ENCODE measurements at places on chromosomes 5 and 9. TPM values are rescaled to one million over a fixed set of nuclear protein-coding genes. Genes with fewer than 3 reads are reported as not detected.

DNA sequence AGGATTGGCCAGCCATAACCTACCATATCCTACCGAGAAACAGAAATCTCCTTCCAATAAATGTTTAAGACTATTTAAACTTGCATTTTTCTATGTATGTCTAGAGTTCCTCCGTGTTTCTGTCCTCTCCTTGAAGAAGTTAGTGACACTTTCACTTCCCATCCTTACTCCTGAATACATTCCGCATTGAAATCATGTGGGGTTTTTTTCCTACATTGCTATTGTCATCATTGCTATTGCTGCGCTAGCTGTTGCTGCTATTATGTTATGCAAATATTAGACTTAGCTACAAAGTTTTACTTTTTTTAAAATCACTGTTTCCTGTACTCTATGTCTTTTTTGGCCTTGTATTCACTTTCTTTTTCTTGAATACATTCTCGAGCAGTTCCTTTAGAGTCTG, 83.3 kb upstream of the NEK6 start:
- H3K4me1 ChIP-seq, result peaks cover 22% of the 10 kb centered on the region
- DNase-seq, result peak; percentile 8
- peaks cover 11% of the 10 kb centered on the region for H3K27me3 ChIP-seq

DNA sequence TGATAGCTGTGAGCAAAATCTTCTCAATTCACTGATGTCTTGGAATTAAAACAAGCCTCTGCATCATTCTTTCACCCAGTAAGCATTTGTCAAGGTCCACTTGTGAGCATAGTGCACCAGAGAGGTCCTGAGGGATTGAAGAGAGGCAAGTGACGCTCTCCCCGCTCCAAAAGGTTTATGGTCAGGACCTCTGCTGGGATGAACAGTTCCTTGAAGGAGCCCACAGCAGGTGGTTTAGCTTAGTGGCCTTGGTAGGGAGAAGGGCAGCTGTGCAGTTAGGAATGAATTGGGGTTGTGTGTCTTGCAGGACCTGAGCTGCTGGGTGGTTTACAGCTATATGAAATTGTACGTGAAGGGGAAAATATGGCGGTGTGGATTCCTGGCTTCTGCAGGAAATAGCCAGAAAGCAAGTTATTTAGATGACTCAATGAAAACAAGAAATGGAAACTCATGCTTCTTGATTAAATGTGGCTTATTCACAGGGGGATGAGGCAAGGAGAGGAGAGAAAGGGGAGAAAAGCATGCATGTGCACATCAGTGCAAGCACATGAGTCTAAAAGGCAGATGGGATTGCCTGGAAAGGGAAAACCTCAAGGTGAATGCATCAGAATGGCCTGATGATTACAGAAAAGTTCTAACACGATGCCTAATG, 42.0 kb downstream of the SUB1 start:
- H3K4me1 ChIP-seq, result no peaks in the 10 kb centered on the region
- no peaks in the 10 kb centered on the region for H3K27me3 ChIP-seq
- no peaks in the 10 kb centered on the region for H3K36me3 ChIP-seq
- no peak overlapping the region for H3K4me3 ChIP-seq
- no peak overlapping the region for H3K27ac ChIP-seq

The NDUFA8 gene
- total RNA-seq, result 50.4 TPM

- no peak overlapping the region for H3K4me3 ChIP-seq
- no peak for DNase-seq
- H3K27ac ChIP-seq, result no peak overlapping the region
- H3K27me3 ChIP-seq, result no peaks in the 10 kb centered on the region
These were observed 560.5 kb upstream of the ADAMTS16 start for GRCh38 chr5:4579679-4580078.

The PTBP3 gene
- total RNA-seq, result 94.7 TPM

- no peaks in the 10 kb centered on the region for H3K36me3 ChIP-seq
- H3K4me3 ChIP-seq, result no peak overlapping the region
- no peaks in the 10 kb centered on the region for H3K4me1 ChIP-seq
- peaks cover 9% of the 10 kb centered on the region for H3K27me3 ChIP-seq
These were observed 32.7 kb upstream of the ISOC1 start for GRCh38 chr5:129061849-129062248.

GRCh38 chr5:91277093-91277626, 106.0 kb downstream of the ARRDC3 start:
- peaks cover 3% of the 10 kb centered on the region for H3K27me3 ChIP-seq
- peaks cover 4% of the 10 kb centered on the region for H3K36me3 ChIP-seq

The PGM5 gene
- not detected for total RNA-seq

DNA sequence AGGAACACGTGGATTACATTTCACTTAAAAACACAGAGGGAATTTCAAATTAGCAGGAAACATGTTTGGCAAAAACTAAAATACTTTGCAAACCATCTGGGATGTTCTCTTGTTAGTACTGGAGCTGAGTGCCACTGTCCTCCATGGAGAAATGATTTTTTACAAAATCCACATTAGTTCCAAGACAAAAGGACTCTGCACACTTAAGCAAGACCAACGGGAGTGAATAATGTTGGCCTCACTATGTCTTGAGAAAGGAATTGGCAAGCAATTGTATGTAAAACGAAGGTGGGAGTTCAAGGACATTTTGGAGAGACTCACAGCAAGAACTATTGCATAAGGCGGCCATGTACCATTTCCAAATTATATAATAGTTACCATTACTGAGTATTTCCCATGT, 547.5 kb downstream of the EBF1 start:
- no peak for DNase-seq
- H3K4me1 ChIP-seq, result peaks cover 5% of the 10 kb centered on the region
- no peak overlapping the region for H3K27ac ChIP-seq
- no peaks in the 10 kb centered on the region for H3K36me3 ChIP-seq
- no peak overlapping the region for H3K4me3 ChIP-seq

The TEX10 gene
- 31.3 TPM for total RNA-seq

DNA sequence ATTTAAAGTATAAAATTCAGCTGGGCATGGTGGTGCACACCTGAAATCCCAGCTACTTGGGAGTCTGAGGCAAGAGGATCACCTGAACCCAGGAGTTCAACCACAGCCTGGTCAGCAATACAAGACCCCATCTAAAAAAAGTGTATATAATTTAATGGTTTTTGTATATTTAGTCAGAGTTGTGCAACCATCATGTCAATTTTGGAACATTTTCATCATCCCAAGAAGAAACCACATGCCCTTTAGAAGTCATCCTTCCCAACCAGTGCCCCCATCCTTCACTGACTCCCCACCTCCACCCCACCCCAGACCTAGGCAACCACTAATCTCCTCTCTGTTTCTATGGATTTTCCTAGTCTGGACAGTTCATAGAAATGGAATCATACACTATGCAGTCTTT, 18.8 kb upstream of the TEK start:
- H3K4me3 ChIP-seq, result no peak overlapping the region
- H3K27ac ChIP-seq, result no peak overlapping the region
- H3K36me3 ChIP-seq, result no peaks in the 10 kb centered on the region
- peaks cover 5% of the 10 kb centered on the region for H3K27me3 ChIP-seq
- DNase-seq, result no peak

The PLPP7 gene
- not detected for total RNA-seq

GRCh38 chr5:22470408-22470807, 382.7 kb downstream of the CDH12 start:
- H3K27ac ChIP-seq, result no peak overlapping the region
- H3K36me3 ChIP-seq, result no peaks in the 10 kb centered on the region
- H3K4me3 ChIP-seq, result no peak overlapping the region
- no peaks in the 10 kb centered on the region for H3K27me3 ChIP-seq

GRCh38 chr5:133933670-133934295, 34.6 kb downstream of the C5orf15 start:
- H3K4me3 ChIP-seq, result no peak overlapping the region
- H3K36me3 ChIP-seq, result no peaks in the 10 kb centered on the region
- peak overlapping the region; percentile 83 for H3K27ac ChIP-seq
- no peaks in the 10 kb centered on the region for H3K27me3 ChIP-seq

DNA sequence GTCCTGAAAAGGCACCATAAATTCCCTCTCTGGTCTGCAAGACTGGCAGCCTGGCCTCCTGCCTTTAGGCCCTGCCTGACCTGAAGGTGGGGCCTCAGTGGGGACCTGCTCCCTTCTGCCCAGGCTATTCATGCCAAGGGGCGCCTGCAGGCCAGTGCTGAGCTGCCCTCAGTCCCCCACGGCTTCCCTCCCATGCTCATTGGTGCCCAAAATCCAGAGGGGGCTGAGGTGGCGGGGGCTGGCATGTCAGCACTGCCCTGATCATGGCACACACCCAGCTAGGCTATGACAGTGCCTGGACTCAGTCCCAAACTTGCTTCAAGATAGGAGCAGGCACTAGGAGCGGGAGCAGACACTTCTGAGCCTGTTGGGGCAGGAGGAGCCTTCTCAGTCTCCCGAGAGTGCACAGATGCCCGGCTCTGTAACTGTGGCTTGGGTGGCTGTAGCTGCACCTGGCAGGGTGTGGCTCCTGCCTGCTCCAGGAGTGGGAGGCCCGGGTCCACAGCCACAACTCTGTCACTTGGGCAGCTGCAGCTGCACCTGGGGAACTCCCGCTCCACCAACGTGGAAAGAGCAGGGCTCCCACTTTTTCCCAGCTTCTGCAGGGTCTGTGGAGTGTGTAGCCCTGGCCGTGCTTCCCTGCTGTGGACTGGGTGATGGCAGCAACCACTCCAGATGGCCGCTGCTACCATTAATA, 49.0 kb downstream of the NDUFAF2 start:
- no peaks in the 10 kb centered on the region for H3K27me3 ChIP-seq
- no peaks in the 10 kb centered on the region for H3K4me1 ChIP-seq
- no peak overlapping the region for H3K27ac ChIP-seq
- H3K36me3 ChIP-seq, result peaks cover 6% of the 10 kb centered on the region
- DNase-seq, result no peak

- DNase-seq, result no peak
- peaks cover 14% of the 10 kb centered on the region for H3K27me3 ChIP-seq
- no peaks in the 10 kb centered on the region for H3K4me1 ChIP-seq
These were observed 201.1 kb upstream of the KLF9 start for GRCh38 chr9:70615464-70616138.

The ZFR gene
- total RNA-seq, result 70.4 TPM

DNA sequence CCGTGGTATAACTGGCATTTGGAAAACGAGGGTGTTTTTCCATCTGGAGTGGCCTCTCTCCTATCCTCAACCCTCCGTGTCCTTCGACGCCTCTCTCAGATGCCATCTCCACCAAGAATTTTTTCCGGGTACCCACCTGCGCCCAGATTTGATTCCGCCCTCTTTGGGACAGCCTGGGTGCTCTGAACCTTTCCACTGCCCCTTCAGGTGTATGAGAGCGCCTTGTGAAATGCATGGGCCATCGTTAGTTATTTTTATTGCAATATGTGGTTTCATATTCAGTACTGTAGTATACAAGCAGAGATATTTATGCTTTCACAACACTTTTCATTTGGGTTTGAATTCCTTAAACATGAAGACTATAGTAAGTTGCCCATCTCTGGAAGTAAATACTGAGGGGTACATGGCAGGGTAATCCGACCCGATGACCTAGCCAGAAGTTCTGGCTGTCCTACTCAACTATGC, 78.2 kb upstream of the IFNE start:
- peak overlapping the region; percentile 85 for H3K4me3 ChIP-seq
- no peaks in the 10 kb centered on the region for H3K36me3 ChIP-seq

The CCNB1 gene
- 122 TPM for total RNA-seq

DNA sequence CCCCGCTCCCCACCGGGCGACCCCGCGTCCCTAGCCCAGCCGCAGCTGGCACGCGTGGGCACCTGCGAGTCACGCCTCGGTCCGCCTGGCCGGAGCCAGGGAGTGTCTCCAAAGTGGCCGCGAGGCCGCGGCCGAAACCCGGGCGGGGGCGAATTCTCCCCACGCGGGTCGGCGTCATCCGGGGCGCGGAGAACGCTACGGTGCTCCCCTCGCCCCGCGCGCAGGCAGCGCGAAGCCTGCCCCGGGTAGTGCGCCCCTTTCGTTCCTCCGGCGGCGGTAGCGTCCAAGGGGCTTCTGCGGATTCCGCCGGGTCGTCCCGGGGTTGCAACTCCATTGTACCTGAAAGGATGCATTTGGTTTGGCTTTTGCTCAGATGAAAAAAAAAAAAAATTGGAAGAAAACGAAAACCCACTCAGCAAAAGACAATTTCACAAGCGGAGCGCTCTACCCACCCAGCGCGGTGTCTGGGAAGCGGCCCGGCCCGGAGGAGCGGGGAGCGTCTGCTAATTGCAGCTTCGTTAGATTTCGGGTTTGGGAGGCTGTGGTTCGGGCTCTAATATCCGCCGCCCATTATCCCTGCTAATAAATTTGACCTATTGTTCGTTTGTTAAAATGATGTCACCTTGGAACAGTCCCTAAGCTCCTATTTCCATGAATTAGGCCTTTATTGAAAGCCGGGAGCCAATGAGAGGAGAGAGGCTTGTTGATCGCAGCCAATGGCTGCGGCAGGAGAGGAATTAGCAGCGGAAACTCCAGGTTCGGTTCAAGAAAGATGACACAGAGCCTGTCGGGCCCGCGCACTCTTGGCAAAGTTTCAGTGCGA, at the start of gene TLX3:
Gene TLX3 (plus strand): TSS at position 796 of the 823 bp plus-strand sequence. CDS start 118 bp downstream, outside the sequence.
- peaks cover 6% of the 10 kb centered on the region for H3K36me3 ChIP-seq
- no peak for DNase-seq
- H3K4me3 ChIP-seq, result no peak within 1 kb of the TSS
- peaks cover 8% of the 10 kb centered on the region for H3K4me1 ChIP-seq

DNA sequence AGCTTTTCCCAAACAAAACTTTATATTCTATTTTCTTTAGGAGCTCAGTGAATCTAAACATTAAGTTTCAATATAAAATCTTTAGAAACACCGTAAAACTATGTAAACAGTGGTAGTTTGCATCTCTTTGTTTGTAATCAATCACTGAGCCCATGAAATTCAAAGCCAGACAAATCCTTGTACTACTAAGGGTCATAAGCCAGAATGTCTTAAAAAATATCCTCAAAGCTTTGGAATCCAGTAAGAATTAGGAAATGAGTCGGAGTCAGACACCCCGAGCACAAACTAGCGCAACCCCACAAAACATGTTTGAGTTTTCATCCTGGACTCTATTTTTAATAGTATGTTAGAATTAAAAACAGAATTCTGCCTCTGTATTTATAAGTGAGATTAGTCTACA, 153.8 kb downstream of the HSPA4 start:
- H3K36me3 ChIP-seq, result no peaks in the 10 kb centered on the region
- H3K4me1 ChIP-seq, result no peaks in the 10 kb centered on the region
- H3K4me3 ChIP-seq, result no peak overlapping the region
- peaks cover 28% of the 10 kb centered on the region for H3K27me3 ChIP-seq
- DNase-seq, result no peak
- H3K27ac ChIP-seq, result no peak overlapping the region

The PDE6A gene
- not detected for total RNA-seq

- no peaks in the 10 kb centered on the region for H3K36me3 ChIP-seq
- peaks cover 32% of the 10 kb centered on the region for H3K27me3 ChIP-seq
- no peaks in the 10 kb centered on the region for H3K4me1 ChIP-seq
- no peak overlapping the region for H3K27ac ChIP-seq
- no peak overlapping the region for H3K4me3 ChIP-seq
These were observed 80.0 kb downstream of the SV2C start for GRCh38 chr5:76163111-76163628.

DNA sequence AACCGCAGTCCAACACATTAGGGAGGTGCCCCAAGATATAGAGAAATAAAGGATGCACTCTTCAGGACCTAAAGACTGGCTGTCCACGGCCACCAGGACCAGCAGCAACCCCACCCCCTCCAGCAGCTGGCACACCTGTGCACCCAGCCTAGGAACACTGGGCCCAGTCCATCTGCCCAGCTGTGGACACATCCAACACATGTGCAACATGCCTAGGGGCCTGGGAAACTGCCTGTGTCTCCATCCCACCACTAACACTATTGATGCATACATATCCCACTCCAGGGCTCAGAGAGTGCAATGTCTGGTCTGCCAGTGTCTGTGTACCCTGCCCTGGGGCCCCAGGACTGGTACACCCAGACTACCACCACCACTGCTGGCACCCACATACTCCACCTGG, 1781.3 kb downstream of the MAT2B start:
- no peaks in the 10 kb centered on the region for H3K36me3 ChIP-seq
- H3K27me3 ChIP-seq, result no peaks in the 10 kb centered on the region
- no peak for DNase-seq
- no peaks in the 10 kb centered on the region for H3K4me1 ChIP-seq
- no peak overlapping the region for H3K4me3 ChIP-seq
